ENCODE measurements at places on chromosomes 6 and 20.
A peak's percentile ranks its signal among the peaks of the same experiment; 100 is the strongest.

DNA sequence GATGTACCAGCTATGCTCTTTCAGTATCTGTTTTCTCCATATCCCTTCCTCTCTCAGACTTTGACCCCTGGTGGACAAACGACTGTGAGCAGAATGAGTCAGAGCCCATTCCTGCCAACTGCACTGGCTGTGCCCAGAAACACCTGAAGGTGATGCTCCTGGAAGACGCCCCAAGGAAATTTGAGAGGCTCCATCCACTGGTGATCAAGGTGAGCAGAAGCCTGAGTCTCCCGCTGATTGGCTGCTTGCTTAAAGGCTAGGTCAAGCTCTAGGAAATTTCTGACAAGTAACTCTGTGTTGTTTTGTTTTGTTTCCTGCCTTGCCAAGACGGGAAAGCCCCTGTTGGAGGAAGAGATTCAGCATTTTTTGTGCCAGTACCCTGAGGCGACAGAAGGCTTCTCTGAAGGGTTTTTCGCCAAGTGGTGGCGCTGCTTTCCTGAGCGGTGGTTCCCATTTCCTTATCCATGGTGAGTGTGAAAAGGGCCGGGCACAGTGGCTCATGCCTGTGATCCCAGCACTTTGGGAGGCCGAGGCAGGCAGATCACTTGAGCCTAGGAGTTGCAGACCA lies 28.6 kb downstream of the C6orf89 start:
- DNase-seq: peak; percentile 29

DNA sequence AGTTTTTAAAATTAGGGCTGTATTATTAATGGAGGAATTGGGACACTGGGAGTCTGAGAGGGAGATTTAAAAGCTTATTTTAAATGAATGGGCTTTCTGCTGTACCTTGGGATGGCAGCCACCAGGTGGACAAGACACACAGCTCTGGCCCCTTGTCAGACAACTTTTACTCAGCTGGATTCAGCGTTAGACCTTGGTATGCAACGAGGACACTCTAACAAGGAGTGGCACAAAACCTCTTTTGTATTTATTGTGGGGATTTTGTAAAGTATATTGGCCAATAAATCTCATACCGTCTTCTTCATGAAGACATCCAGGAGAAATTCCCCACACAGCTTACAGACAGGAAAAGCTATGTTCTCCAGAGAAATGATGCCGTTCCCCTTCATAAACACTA lies 105.7 kb downstream of the LCA5 start:
- no peak for DNase-seq

- DNase-seq: no peak
Measured at GRCh38 chr6:164415832-164416563, 893.4 kb downstream of the C6orf118 start.

DNA sequence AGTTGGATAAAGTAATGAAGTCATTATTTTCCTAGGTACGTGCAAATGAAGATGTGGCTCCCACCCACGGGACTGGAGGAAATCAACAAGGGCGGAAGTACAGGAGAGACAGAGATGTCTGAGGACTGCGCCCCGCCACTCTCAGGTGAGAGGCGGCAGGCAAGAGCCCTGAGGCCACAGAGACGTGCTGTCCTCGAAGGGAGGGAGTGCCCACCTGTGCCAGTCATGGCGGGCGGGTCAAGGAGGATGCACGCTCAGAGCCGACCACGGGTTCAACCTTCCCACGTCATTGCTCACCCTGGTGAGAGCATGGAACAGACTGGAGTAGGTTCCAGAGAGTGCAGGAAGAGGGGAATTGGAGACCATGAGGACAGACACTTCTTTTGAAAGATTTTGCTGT lies 12.7 kb downstream of the CST8 start:
- no peak for DNase-seq

- DNase-seq: no peak
Measured at GRCh38 chr6:3569816-3570215, 113.0 kb upstream of the SLC22A23 start.

- DNase-seq: no peak
Measured at GRCh38 chr20:44028003-44028730, 113.5 kb downstream of the TOX2 start.

- peak; percentile 98 for DNase-seq
Measured at GRCh38 chr6:31197559-31198305, 27.2 kb upstream of the POU5F1 start.

DNA sequence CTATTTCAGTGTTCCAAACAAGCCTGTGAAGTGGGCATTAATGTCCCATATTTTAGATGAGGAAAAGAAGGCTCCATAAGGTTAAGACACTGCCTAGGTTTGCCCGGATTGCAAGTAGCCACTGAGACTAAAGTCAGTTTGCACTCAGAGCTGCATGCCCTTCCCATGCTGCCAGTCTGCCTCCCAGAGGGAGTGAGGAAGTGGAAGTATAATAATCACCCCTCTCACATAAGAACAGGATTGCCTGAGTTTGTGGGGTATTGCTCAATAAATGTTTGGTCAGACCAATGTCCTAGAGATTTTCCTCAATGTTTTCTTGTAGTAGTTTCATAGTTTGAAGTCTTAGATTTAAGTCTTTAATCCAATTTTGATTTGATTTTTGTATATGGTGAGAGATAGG lies 43.9 kb upstream of the CLIC5 start:
- no peak for DNase-seq

DNA sequence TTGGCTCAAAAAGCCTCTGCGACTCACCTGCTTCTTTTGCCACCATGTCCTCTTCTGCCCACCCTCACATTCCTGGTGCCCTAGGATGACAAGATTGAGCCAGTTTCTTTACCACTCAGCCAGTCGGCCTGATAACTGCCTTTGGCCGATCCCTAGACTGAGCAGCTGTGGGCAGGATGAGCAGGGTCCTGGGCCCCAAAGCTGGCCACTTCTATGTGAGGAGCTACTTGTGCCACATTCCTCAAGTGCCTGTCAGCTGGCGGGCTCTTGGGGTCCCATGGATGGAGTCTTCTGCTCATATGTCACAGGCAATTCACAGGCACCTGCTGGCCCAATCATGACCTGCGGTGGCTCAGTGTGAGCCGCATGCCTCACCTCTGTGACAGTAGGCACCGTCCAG lies 16.5 kb downstream of the DYNLRB1 start:
- DNase-seq: no peak

GRCh38 chr6:89985751-89986493 lies 91.7 kb downstream of the GJA10 start:
- no peak for DNase-seq

- no peak for DNase-seq
Measured at GRCh38 chr20:57409316-57409671, 18.1 kb downstream of the RBM38 start.

GRCh38 chr20:64181391-64181790 lies 17.1 kb downstream of the MYT1 start:
- no peak for DNase-seq

- DNase-seq: no peak
Measured at GRCh38 chr6:34093854-34094430, 51.9 kb downstream of the GRM4 start.

GRCh38 chr6:159969204-159969912 lies 476 bp downstream of the IGF2R start:
- DNase-seq: no peak

DNA sequence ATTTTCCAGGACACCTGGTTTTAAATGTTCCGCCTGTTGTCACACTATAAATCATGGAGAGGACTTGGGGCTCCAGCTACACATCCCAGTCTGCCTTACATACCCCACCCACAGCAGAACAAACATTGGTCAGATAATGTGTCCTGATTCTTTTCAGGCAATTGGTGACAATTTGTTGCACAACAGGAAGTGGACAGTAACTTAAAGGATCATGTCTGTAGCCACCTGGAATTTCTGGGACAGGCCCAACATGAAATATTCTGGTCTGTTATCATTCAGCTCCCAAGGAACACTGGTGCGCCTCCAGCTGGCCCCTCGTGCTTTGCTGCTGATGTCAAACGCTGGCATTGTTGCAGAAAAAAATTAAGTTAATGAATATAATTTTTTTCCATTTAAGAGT lies 117.2 kb downstream of the SOBP start:
- DNase-seq: no peak

DNA sequence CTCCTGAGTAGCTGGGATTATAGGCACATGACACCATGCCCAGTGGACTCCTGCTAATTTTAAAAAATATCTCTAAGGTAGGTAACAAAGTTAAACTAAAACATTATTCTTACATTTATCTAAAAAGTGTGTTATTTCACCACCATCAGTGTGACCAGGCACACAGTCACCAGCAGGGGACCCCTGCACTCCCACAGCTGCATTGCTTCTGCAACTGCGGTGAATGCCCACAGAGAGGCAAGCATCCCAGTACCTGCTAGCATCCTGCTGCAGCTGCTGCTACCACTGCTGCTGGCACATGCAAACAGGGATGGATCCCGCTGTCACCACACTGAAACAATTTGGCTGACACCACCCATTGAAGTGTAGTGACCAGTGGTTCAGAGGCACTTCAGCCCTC lies 21.9 kb upstream of the EPB41L2 start:
- no peak for DNase-seq

DNA sequence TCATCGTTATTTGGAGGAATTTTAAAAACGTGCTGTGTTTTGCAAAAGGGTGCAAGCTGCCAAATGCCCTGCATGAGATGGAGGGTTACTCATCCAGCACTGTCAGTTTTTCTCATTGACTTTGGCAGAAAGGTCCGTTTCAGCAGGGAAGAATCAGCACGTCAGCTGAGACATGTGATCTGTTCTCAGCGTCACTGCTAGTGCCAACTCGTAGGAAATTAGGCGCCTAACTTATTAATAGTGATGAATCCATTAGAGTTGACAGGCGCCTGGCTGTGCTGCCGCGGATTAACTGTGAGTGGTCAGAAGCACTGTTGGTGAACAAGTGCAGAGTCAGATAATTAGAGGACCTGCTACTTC lies 175.5 kb upstream of the FOXQ1 start:
- no peak for DNase-seq

DNA sequence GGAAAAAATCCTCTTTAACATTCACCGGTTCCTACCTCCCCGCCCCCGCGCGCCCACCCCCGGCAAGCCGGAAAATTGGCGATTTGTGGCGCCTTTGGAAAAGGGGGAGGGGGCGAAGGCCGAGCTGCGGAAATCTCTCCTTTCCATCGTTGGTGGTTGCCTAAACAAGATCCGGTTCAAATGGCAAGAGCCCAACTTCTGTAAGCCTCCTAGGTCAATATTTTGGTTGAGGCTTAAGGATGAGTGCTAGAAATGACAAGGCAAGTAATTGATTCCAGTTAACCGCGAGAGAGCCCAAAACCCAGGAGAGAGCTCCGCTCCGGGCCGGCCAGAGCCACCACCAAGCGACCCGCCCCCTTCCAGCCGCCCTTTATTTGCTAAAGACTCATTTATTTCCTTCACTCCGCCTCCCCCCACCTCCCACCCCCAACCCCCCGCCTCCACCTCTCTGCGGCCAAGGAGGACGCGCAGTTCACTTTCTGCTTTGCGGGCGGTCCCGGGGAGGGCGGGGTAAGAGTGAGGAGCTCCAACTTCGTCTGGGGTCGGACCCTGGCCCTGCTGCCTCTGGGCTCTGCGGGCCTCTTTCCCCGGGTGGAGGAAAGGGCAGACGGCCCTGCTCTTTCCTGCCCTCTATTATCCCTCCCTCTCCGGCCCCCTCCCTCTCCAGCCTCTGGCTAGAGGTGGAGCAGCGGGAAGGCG lies 838 bp upstream of the NKX2-2 start:
- no peak for DNase-seq

- DNase-seq: no peak
Measured at GRCh38 chr6:65259059-65259458, 448.0 kb downstream of the EYS start.

- DNase-seq: no peak
Measured at GRCh38 chr6:124080483-124080882, 276.8 kb downstream of the NKAIN2 start.

DNA sequence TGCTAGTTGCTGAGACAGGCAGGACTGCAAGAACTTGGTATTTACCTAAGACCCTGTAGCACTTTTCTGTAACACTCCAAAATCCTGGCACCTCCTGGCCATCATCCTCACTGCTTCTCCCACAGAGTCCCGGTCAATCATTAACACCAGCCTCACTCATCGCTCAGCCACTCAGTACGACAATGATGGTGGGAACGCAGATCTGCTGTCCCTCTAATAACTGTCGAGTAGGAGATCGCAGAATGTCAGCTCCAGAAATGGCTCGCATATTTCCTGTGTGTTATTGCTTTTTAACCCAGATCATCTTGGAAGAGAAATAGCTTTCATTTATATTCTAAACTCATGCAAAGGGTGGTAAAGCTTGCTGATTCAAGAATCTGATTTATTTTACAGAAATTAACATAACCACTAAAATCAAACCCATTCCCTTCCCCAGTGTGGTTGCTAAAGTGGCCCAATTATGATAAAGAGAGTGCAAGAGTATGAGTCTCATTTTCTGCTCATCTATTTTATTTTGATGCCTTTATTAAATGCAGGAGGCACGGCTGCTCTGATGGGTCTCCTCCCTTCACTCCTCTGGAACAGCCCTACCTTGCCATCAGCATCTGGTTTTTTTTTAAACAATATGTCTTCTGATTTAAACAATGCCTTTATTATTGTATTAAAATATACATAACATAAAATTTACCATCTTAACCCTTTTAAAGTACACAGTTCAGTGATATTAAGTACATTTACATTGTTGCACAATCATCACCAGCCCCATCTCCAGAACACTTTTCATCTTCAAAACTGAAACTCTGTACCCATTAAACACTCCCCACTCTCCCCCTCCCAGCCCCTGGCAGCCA lies 28.3 kb upstream of the GGTLC1 start:
- DNase-seq: no peak

DNA sequence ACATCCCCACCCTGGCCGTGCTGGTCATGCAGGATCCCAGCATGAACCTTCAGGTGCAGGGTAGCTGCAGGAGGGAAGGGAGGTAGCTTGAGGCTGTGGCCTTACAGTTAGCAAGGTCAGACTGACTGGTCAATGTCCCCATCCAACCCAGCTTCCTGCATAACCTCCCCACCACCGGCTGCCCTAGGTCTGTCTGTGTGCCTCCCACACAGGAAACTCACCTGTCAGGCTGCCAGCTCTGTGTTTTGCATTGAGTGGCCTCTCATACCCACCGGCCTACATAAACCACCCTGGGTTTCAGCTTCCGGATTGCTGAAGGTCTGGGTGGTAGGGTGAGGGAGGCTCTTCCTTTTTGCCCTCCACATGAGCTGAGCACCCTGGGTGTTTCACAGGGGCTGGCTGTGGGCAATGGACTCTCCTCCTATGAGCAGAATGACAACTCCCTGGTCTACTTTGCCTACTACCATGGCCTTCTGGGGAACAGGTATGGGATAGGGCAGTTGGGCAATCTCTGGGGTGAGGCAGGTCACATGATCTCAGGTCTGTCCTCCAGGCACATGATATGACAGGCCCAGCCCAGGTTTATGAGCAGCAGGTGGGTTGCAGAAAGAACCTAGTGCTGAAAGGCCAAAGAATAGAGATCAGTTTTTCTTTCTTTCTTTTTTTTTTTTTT lies 1.8 kb downstream of the CTSA start:
- no peak for DNase-seq
